NCI-H1694 treated with DMSO at 0.1 percent for 48 hours (cell line): ENCODE measurements at places on chromosomes 2 and 18.

- DNase-seq = peak; percentile 38
These were observed 108.9 kb downstream of the THSD7B start for GRCh38 chr2:136874258-136874657.

GRCh38 chr2:40371525-40372282 is 80.2 kb downstream of the SLC8A1 start:
- no peak for DNase-seq

GRCh38 chr18:76493213-76494161 is 1.6 kb downstream of the ZNF516 start:
- DNase-seq = no peak

DNA sequence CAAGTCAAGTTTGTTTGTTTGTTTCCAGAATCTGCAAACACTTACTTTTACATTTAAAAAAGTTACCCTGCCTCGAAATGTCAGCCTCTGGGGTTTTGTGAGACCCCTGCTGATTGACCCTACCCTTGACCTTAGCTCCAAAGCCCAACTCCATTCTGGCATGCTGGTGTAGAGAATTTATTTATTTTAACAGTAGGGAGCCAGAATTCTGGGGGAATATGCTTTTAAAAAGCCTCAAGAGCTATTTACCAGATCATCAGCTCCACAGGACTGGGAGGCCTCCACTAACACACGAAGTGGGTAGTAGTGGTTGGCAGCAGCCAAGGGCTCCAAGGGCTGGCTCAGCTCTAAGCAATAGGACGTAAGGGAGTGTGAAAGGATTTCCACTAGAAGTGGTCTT is 23.2 kb upstream of the GREB1L start:
- DNase-seq = no peak

GRCh38 chr2:85550486-85550885 is 10.8 kb downstream of the GGCX start:
- no peak for DNase-seq

DNA sequence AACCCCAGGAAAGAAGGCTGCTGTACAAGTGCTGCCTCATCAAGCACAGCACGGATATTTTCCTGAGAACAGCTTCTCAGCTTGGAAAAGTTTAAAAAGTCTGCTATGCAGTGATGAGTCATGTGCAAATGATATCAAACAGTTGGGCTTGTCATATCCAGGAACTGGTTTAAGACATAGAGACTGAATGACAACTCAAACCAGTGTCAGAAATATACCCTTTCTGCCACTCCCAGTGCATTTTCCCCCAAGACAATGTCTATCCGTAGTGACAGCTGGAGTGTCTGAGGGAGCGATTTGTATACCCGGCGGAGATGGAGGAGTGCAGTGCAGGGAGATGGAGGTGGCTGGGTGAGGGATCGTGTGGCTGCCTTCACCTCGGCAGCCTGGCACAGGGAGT is 28.2 kb downstream of the SOX11 start:
- no peak for DNase-seq

- no peak for DNase-seq
These were observed 349.7 kb upstream of the ST6GAL2 start for GRCh38 chr2:107235491-107236254.

DNA sequence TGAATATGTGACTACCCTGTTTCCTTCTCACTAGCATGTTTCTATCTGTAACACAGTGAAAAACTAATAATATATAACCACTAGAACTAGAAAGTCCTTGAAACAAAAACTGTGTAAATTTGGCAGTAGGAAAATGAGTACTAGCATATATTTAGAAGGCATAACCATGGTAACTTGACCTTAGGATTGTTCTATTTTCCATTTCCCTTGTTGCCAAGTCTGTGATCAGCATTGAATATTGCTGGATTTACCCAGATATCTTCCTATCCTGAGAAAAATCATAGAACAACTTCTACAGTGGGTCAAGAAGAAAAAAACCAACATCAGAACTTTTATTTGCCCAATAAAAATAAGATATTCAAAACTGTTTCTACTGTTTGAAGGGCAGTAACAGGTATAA is 563.9 kb upstream of the NRXN1 start:
- no peak for DNase-seq
